ENCODE measurements at places on chromosomes 13 and 19.

GRCh38 chr13:110653851-110654250 is 38.5 kb downstream of the NAXD start:
- DNase-seq = no peak

GRCh38 chr19:52648336-52649016 is 10.3 kb upstream of the ZNF83 start:
- no peak for DNase-seq

DNA sequence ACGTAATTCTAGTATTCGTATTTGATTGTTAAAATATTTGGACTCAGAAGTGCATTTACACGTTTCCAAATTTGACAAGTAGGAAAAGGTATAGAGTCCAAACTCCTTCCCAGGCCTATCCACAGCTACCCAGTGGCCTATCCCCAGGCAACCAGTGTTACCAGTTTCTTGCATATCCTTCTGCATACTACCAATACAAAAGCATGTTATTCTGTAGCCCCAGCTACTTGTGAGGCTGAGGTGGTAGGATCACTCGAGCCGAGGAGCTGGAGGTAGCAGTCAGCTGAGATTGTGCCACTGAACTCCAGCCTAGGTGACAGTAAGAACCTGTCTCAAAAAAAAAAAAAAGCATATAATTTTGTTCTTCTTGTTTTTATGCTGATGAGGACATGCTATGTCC is 67.1 kb downstream of the LRCH1 start:
- no peak for DNase-seq

- DNase-seq = no peak
Observed at GRCh38 chr13:46992383-46992952, 95.6 kb upstream of the HTR2A start.

DNA sequence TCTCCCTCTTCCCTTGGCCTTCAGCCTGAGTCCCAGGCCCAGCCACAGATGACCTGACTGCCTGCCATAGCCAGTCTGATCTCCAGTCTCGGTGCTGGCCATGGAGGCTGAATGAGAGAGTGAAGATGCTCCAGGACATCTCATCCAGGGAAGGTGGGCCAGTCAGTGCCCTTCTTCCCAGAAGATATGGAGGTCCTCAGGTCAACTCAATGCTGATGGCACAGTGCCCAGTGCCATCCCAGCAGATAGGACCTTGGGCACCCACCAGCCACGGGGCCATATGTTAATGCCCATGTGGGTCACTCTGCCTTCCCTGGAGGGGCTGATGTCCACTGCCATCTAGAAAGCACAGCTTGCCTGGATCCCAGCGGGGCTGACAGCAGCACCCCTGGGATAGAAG is 7.2 kb downstream of the VSTM2B start:
- no peak for DNase-seq

DNA sequence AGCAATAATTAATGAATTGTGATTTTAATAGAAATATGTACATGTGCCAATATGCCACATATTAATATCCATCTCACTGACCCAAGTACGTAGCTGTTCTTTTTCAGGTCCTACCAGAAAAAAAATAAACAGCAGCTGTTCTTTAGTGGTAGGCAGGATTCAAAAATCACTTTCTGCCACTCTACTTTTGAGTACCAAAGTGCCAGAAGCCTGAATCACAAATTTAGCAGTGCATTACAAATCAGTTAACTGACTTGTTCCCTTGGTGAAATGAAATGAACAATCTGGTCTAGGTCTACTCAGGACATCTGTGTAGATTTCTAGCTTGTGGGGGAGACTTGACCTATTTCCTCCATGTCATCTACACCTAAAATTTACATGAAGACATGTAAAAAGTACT is 775.5 kb upstream of the GPC6 start:
- no peak for DNase-seq
